ENCODE measurements at places on chromosomes 5 and 9. TPM values are rescaled to one million over a fixed set of nuclear protein-coding genes. Genes with fewer than 3 reads are reported as not detected.

DNA sequence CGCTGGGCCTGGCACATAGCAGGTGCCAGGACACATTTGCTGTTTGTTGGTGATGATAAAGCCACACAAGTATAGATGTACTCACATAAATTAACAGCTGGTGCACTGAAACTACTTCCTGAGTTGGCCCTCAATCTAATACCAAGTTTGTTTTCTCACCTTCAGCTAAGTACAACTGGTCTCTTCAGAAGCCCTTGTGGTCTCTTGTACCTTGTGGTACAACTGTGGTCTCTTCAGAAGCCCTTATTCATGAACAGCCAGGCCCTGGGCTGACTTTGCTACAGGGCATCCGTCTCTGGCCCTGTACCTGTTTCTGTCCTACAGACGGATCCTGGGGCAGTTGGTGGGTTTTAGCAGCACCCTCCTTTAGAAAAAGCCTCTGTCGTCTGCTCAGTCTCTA is 81.5 kb downstream of the DAB2IP start:
- no peak for DNase-seq

- DNase-seq = no peak
These were observed 104.4 kb downstream of the PJA2 start for GRCh38 chr5:109305352-109305751.

DNA sequence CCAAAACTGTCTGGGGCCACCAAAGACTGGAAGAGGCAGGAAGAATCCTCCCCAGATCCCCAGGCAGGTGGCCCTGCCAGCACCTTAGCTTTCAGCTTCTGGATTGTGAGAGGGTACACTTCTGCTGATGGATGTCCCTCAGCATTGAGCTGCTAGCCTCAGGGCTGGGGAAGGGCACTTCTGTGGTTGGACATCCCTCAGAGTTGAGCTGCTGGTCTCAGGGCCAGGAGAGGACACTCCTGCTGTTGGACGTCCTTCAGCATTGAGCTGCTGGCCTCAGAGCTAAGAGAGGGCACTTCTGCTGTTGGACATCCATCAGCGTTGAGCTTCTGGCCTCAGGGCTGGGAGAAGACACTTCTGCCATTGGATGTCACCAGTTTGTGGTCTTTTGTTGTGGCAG is 83.8 kb upstream of the FCN1 start:
- no peak for DNase-seq

- DNase-seq = no peak
These were observed 76.2 kb upstream of the LPAR1 start for GRCh38 chr9:111114486-111114885.

DNA sequence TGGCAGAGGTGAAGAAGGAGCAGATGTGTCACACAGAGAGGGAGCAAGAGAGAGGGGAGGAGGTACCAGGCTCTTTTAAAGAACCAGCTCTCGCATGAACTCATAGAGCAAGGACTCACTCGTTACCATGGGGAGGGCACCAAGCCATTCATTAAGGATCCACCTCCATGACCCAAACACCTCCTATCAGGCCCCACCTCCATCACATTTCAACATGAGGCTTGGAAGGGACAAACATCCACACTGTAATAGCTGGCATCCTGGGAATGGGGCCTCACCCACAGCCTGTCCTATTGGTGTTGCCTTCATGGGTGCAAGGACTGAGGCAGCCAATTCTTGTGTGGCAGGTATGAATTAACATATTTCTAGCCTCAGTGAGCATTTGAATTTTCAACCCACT is 11.6 kb upstream of the TNFAIP8 start:
- no peak for DNase-seq

DNA sequence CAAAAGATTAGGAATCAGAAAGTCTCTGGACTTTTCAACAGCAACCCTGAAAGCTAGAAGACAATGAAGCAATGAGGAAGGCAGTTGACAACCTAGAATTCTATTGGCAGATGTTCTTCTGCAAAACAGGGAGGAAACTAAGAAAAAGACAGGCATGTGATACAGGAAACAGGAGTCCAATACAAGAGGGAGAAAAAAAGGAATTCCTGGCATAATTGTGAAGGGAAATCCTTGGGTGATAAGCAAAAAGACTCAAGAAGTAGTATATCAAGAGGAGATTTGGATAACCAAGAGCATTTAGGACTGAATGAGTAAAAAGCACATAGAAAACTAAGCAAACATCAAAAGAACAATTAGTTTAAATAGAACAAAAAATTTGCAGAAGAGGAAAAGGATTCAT is 58.6 kb downstream of the LPAR1 start:
- DNase-seq = no peak

DNA sequence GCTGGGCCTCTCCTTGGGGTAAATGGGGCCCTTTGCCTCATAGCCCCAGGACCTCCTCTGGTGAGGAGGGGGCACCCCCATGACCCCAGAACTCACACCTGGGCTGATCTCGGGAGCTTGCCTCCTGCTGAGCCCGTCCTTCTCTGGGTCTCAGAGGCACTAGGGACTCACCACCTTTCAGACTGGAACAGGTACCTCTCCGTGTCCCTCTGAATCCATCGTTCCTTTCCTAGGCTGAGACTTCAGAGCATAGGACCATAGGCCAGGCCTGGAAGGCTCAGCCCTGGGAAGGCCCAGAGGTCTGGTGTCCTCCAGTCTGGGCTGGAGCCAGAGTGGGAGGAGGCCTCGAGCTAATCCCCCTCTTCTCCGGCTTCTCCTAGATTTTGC is 97.9 kb downstream of the CACNA1B start:
- DNase-seq = no peak

DNA sequence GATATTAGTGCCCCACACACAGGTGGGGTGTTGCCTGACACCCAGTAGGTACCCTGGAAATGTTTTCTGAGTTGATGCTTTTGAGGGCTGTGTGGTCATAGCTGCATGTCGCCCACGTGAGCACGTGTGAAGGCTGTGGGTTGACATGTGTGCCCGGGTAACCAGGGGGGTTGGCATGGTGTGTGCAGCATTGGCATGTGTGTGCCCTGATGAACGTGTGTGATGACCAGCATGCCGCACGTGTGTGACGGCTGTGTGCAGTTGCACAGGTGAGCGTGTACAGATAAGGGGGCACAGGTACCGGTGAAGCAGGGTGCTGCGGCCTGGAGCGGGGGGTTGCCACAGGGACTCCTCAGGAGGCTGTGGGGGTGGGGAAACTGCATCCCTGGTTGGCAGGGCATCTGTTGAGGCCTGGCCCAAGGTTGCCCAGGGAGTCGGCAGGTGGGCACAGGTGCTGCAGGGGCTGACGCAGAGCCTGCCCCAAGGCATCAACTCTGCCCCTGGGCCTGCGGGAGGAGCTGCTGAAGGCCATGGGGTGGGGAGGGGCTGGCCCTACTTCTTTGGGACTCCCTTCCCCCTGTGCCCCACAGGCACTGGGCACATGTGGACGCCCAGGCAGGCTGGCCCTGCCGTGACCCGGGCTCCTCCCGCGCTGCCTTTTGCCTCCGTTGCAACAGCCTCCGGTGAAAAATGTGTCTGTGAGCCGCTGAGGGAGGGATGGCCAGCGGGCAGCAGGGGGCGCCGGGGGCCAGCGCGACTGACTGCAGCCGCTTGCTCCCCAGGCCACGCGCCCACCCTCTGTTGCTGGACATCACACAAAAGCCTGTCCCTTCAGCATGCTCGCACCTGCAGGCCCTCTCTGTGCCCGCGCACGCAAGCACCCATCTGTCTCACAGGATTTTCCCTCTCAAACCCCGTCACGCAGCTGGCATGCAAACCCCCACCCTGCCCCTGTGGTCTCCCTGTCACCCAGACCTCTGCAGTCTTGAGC is 2.2 kb downstream of the UNC5A start:
- DNase-seq = no peak

DNA sequence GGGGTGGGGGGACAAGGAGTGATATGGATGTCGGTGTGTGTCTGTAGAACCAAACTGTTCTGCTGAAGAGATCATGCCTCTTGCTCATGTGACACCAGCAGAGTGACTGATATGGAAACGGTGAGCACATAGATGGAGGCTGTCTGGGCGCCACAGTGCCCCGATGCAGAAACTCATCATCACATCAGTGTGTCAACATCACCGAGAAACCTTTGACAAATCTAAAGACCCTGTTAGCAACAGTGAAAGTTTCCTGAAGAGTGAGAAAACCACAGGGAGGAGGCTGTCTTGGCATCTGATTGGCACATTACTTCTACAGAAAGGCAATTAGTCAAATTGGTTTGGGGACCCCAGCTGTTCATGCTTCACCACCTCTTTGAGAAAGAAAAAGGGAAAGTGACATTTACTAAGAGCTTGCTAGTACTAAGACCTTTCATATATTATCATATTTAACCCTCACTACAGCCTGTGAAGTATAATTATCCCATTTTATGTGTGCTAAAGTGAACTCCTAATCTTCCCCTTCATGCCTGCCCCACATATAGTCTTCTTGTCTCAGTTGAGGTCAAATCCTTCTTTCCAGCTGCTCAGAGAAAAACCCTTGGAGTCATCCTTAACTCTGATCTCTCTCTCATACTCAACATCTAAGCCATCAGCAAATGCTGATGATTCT is 25.6 kb downstream of the CSF2 start:
- no peak for DNase-seq

DNA sequence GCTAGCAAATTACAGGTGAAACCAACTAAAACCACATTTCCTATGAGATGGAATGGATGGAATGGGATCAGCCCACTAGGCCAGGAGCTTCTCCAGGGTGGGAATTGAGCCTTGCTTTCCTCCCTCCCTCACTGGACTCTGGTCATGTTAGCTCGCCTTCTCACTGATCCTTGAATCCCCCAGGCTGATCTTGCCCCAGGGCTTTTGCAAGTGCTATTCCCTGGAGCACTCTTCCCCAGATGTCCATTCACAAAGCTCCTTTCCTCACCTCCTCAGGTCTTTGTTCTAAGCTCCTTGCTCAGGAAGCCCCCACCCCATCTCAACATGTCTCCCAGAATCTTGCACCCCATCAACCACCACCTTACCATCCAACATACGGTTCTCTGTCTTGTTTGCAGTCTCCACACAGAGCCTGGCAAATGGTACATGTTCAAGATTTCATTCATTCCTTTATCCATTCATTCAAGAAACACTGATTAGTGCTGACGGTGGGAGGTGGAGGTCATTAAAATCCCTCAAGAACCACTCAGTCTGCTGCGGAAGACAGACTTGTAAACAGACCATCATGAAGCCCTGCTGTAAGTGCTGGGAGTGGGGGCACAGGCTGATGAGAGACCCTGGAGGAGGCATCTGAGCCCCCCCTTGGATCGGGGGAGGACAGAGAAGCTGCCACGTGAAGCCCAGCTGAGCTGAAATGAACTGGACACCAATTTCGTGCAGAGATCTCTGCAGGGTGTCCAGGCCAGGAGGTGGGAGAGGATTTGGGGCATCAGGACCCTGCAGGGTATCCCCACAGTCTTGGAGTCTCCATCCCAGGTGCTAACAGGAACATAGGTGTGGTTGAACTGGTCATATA is 141.7 kb downstream of the BARX1 start:
- no peak for DNase-seq

GRCh38 chr9:121498150-121498486 is 1.5 kb downstream of the GGTA1 start:
- no peak for DNase-seq

- no peak for DNase-seq
These were observed 14.0 kb upstream of the PHYHD1 start for GRCh38 chr9:128906741-128907140.

GRCh38 chr5:117486261-117486660 is 911.6 kb upstream of the SEMA6A start:
- no peak for DNase-seq

- no peak for DNase-seq
These were observed 18.0 kb downstream of the LHX2 start for GRCh38 chr9:124029617-124030016.

- no peak for DNase-seq
These were observed 30.1 kb downstream of the FXN start for GRCh38 chr9:69065660-69066059.

DNA sequence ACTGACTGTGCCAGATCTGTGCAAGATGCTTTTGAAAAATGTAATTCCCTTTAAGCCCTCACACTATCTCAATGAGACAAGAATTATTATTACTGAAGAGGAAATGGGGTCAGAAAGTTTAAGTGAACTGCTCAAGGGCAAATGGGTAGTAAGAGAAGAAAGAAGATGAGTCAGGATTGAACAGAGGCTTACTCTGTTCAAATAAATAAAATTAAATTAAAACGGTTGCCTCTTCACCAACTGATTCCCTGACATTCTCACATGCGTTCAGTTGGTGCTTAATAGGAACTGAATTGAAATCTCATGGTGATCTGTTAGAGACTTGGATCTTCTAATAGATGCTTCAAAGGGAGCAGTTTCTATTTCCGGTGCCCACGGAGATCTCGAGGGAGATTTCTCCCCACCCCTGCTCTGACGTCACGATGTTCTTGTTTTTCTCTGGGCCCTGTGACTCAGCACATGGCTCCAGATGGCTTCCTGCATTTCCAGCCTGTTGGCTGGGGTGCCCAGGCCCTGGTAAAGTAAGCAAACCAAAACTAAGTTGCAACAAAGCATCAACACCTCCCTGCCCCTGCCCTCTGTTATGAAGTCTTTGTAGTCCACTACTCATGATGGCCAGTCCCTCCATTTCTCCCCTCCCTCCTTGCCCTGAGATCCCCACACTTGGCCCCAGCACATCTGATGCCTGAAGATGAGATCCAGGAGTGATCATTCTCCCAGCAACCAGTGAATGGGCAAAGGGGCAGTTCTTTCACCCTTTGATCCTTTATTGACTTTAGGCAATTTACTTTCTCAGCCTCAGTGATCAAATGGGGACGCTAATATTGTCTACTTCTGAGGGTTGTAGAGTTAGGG is 106.1 kb upstream of the CPEB4 start:
- DNase-seq = no peak

- no peak for DNase-seq
These were observed 252.8 kb downstream of the PLK2 start for GRCh38 chr5:58207076-58207475.

GRCh38 chr5:78730300-78731094 is 81.9 kb upstream of the LHFPL2 start:
- no peak for DNase-seq

DNA sequence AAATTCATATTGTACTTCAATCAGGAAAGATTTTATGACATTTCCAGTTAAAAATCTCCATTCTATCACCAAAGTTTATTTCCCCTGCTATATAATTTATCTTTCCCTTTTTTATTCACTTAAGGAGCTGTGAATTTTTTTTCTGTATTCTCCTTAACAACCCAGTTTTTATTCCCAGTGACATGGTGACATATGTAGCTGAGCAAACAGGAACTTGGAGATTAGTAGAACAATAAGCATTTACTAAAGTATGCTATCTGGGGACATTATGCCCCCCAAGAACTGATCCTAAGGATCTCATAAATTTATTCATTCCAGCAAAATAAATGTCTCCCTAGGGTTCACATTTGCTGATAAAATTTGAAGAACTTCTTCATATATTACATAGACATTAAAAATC is 1044.0 kb upstream of the CDH6 start:
- no peak for DNase-seq

GRCh38 chr5:130871346-130872086 is 293.5 kb downstream of the HINT1 start:
- DNase-seq = no peak

- DNase-seq = no peak
These were observed 214.4 kb downstream of the SEMA6A start for GRCh38 chr5:116360008-116360853.

GRCh38 chr5:161545344-161546094 is 1.0 kb downstream of the GABRB2 start:
- DNase-seq = no peak

Gene STING1
- 20.0 TPM for total RNA-seq

Gene TNFSF8
- total RNA-seq = 2.3 TPM

Gene RMI1
- total RNA-seq = 17.5 TPM

Gene KIF24
- total RNA-seq = 5.8 TPM

Gene ECSCR
- total RNA-seq = 23.8 TPM

Gene GFI1B
- total RNA-seq = 0.26 TPM

Gene PHYHD1
- 16.8 TPM for total RNA-seq

Gene SAXO1
- total RNA-seq = 0.21 TPM

Gene FKTN
- total RNA-seq = 48.9 TPM

Gene NR5A1
- total RNA-seq = not detected

Gene PCDHGB4
- 11.7 TPM for total RNA-seq

All from urinary bladder (tissue), 4 donors.